ENCODE measurements at places on chromosomes 11 and 22. TPM values are rescaled to one million over a fixed set of nuclear protein-coding genes. Genes with fewer than 3 reads are reported as not detected.

- no peak for DNase-seq
Measured at GRCh38 chr11:68312780-68313573, 586 bp downstream of the LRP5 start.

- DNase-seq, result no peak
Measured at GRCh38 chr22:45882881-45883810, 93.8 kb downstream of the WNT7B start.

DNA sequence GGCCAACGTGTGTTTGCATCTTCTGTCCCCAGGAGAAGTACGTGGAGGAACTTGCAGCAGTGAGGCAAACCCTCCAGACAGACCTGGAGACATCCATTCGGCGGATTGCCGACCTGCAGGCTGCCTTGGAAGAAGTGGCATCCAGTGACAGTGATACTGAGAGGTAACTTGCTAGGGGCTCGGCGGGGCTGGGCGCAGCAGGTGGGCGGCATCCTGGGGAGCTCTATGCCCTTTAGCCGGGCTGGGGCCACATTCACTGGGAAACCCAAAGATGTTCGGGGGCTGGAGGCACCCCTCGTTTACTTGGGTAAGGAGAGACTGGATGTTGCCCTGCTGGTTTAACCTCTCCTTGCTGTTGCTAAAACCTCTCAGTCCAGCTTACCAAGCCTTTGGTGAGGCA lies 176.9 kb upstream of the SEZ6L start:
- no peak for DNase-seq

DNA sequence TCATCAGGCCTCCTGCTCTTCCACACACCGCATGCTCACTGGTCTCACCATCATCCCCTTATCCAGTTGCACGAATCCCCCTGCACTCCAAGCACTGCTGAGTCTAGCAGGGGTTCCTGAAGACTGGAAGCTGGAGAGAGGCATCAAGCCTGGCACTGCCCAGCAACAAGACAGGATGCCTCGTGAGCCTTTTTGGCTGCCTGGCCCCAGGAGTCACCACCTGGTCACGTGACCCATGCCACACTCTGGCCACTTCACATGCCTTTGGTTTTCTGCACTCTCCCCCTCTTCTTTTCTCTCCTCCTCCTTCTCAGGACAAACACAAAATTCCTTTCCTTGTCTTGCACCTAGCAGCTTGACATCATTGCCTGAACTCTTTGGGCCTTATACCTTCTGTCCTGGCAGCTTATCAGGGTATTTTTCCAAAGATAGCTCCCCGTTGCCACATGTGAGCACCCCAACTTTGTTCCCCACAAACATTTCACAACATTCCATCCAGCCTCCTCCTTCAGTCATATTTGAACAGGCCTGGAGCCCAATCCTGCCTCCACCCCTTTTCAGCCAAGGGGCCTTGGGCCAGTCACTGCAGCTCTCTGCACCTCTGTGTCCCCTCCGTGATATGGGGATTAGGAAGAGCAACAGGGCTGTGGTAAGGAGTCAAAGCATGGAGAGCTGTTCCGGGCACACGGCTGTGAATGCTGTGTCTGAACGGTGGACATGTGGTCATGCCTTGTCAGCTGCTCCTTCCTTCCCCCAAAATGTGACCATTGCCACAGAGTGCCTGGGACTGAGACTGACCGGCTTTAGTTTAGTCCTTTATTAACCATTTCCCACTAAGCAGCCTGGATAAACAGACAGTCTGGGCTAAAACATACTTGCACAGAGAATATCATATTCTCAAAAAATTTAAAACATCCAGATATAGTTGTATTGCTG lies 2.8 kb upstream of the PACSIN2 start:
- DNase-seq, result no peak

GRCh38 chr11:128476049-128476448 lies 111.3 kb downstream of the ETS1 start:
- DNase-seq, result no peak

GRCh38 chr11:74952752-74953151 lies 3.7 kb downstream of the SPCS2 start:
- no peak for DNase-seq

GRCh38 chr11:57375490-57375889 lies 5.5 kb downstream of the PRG3 start:
- DNase-seq, result no peak

GRCh38 chr11:45204761-45205160 lies 58.3 kb downstream of the PRDM11 start:
- no peak for DNase-seq

GRCh38 chr11:110774138-110775014 lies 62.1 kb upstream of the ARHGAP20 start:
- DNase-seq, result no peak

DNA sequence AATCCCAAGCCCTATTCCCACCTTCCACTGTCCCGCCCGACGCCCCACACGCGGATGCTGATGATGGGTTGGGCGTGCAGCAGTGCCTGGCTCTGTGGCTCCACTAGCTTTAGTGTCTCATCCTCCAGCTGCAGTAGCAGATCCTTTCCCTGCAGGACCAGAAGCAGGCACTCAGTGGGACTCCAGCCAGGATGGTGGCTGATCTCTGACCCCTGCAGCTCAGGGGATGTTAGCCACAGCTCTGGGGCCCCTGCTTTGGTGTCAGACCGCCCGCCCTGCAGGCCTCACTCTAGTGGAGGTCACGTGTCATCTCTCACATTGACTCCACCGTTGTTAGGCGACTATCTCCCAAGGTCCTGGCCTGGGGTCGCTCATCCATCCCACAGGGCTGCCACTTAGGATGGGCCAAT lies 11.8 kb downstream of the SMPD1 start:
- no peak for DNase-seq

- no peak for DNase-seq
Measured at GRCh38 chr11:76724171-76724768, 53.7 kb upstream of the LRRC32 start.

GRCh38 chr11:132310390-132311375 lies 940.3 kb downstream of the NTM start:
- no peak for DNase-seq

- no peak for DNase-seq
Measured at GRCh38 chr22:48823941-48824340, 1003.7 kb downstream of the BRD1 start.

- no peak for DNase-seq
Measured at GRCh38 chr11:72762641-72763304, 10.6 kb upstream of the ARAP1 start.

DNA sequence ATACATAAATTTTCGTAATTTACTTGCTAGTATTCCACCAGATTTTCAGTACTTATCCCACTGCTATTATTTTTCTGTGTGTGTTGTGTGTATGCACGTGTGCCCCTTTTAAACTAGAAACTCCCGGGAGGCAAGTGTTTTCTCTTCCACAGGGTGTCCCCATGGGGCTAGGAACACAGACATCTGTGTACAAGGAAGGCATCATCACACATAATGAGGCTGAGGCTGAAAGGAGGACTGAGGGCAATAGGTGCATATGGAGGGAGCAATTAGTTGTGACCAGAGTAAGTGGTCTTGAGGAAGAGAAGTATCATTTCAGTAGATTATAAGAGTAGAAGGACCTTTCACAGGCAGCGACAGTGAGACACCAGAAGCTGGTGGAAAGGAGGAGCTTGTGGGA lies 2.1 kb upstream of the DPAGT1 start:
- DNase-seq, result no peak

- no peak for DNase-seq
Measured at GRCh38 chr11:70620510-70621184, 222.3 kb downstream of the CTTN start.

GRCh38 chr22:48530666-48531065 lies 1297.0 kb downstream of the BRD1 start:
- DNase-seq, result no peak

GRCh38 chr11:83793310-83793709 lies 507.1 kb upstream of the CCDC90B start:
- DNase-seq, result no peak

The RTN4RL2 gene
- polyA plus RNA-seq, result 3.1 TPM

The CCDC188 gene
- 0.53 TPM for polyA plus RNA-seq

The CD248 gene
- polyA plus RNA-seq, result 80.6 TPM

The VWA5A gene
- polyA plus RNA-seq, result 15.5 TPM

The PRR33 gene
- polyA plus RNA-seq, result 0.10 TPM
